Effector memory CD8-positive, alpha-beta T cell (primary cell): ENCODE measurements at places on chromosomes 6 and 20.

DNA sequence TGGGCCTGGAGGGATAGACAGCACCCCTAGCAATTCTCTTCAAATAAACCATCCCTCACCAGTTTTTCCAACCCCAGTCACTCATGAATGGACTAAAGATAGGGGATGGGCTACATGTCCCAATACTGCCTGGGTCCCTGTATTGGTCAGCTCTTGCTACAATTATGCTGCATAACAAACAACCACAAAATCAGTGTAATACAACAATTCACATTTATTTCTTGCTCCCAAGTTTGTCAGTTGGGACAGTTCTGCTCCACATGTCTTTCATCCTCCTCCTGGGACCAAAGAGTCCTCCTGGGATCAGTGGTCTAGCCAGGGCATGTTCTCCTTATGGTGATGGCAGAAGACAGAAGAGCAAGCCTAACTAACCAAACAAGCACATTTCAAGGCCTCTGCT lies 91.7 kb upstream of the MYL9 start:
- DNase-seq: no peak

GRCh38 chr6:40925341-40925740 lies 113.7 kb downstream of the UNC5CL start:
- no peak for DNase-seq

DNA sequence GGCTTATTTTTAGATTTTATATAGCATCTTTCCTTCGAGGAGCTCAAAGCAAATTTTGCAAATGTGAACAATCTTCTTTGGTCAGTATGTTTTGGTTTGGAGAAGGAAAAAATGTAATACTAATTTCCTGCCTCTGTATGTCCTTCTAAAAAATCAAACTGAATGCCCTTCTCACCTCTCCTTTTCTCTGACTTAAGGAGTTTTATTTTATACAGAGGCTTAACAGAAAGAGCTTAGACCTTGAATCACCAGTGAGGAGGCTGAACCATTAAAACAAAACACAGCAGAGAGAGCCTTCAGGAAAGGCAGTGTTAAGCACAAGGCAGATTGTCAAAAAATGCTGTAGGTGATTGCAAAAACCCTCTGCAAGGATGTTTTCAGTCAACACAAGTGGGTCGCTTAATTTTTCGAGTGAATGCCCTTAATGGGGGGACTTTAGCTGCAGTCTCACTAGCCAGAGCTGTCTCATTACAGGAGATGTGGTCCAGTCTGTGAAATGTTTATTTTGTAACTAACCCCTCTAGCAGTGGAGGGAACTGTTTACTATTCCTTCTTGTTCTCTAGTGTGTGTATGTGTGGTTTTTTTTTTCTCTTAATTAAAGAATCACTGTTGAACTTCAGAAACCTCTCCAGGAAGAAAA lies 481.3 kb upstream of the CITED2 start:
- no peak for DNase-seq

GRCh38 chr6:24283043-24283985 lies 74.5 kb downstream of the DCDC2 start:
- DNase-seq: peak; percentile 2

DNA sequence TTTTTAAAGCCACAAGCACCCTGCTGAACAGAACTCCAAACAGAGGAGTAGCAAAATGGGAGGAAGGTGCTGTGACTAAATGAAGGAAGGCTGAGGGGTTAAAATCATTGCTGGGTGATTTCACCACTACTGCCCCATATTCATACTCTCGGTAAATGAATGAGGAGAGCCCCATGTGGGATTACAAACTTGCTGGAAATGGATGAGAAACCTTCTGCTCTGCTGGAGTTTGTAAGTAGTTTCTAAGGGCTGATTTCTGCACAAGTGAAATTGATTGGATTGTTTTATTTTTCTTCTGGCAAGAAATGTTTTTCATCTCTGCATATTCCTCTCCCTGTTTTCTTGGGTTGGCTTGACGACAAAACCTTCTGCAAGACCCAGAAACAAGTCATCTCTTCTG lies 533.5 kb upstream of the MMS22L start:
- DNase-seq: no peak

GRCh38 chr20:63152322-63153253 lies 63.3 kb downstream of the YTHDF1 start:
- DNase-seq: no peak

- no peak for DNase-seq
Observed at GRCh38 chr6:10215326-10216110, 199.4 kb downstream of the TFAP2A start.

GRCh38 chr20:32512047-32512385 lies 73.1 kb downstream of the NOL4L start:
- no peak for DNase-seq

- no peak for DNase-seq
Observed at GRCh38 chr20:37395921-37396415, 50.0 kb downstream of the SRC start.

DNA sequence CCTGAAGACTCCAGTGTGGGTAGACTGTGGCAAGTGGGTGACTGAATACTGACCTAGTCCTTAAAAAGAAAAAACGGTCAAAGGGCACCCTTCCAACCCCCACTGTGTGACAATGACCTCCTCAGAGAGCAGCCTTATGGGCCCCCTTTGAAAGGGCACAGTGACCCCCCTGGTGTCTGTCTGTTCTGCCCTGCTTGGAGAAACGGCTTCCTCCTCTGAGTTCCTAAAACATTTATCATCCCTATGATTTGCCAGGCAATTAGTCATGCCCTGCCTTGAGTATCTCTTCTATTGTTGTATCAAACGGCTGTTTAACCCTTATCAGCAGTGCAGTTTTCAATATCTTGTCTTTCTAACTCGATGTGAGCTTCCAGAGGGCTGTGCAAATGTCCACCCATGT lies 21.0 kb upstream of the STX16 start:
- no peak for DNase-seq

DNA sequence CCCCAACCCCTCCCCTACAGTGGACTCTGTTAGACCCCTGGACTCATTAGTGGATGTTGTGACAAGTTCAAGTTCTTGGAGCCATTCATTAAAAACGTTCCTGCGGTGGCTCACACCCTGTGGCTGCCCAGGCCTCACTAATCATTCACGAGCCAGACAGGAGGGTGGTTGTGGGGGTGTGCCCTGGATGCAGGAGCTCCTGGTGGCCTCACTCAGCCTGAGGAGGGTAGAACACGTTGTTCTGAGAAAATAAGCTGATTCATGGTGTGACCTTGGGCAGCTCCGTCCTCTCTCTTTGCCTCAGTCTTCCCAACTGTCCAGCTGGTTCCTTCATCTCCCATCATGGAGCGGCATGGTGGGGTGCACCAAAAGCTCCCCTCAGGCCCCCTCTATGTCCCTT lies 16.7 kb downstream of the SLC13A3 start:
- no peak for DNase-seq

- no peak for DNase-seq
Observed at GRCh38 chr6:51265426-51265825, 446.8 kb downstream of the TFAP2B start.

DNA sequence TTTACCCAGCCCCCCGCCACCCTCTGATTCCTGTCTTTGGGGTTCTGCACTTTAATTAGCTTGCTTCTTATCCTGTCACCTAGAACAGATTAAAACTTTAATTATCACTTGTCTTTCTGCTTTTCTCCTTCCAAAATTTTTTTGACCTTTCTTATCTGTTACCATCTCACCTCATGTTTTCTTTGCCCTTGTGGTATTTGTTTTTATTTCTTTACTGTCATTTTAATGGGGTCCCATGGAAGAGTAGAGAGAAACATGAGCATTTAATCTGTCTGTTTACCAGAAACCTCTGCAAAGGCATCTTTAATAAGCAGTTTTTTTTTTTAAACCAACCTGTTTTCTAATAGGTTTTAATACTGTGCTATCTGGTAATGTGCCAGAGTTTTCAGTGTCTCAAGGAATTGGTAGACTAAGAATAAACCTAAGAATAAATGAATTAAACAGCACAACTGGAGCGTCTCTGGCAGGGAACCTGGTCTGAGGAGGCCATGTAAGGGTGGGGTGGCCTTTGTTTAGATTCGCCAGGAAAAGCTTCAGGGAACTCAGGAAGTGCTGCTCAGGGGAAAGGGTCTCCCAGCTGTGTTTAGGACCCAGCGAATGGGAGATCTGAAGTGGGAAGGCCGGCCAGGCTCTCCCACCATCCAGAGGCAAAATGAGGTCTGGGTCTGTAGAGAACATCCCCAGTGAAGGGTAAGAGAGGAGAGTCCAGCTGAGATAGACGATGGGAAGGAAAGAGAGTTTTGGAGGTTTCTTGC lies 69.8 kb downstream of the ARID1B start:
- no peak for DNase-seq

- DNase-seq: no peak
Observed at GRCh38 chr6:15948930-15949900, 179.7 kb upstream of the MYLIP start.

DNA sequence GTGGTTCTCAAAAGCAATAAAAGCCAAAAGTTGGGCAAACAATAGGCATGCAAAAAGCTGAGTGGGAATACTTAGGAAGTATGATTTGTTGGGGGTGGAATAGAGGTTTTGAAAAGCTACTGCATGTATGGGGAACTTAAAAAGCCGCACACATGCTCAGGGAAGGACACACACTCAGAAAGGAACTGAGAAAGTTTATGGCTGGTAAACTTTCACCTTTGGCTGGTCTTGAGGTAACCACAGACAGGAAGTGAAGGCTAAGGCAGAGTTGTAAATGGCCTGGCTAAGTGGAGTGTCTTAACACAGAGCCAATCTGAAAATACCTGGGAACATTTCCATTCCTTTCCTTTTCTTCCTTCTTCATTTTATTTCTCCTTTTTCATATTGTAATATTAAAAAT lies 134.5 kb upstream of the EXOC2 start:
- DNase-seq: no peak

DNA sequence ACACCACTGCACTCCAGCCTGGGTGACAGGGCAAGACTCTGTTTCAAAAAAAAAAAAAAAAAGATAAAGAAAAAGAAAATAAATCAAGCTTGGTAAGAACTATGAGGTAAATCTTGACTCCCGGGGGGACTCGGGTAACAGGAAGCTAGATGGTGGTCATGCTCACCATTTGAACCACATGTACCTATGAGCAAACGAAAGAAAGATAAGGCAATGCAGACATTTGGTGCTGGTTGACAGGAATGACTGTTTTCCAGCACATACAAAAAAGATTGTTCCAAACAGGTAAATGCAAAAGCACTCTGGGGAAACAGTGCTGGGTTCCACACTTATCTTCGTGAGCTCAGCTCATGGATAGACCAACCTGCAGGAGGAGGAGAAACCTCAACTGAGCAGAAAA lies 22.8 kb upstream of the PTPN1 start:
- no peak for DNase-seq

DNA sequence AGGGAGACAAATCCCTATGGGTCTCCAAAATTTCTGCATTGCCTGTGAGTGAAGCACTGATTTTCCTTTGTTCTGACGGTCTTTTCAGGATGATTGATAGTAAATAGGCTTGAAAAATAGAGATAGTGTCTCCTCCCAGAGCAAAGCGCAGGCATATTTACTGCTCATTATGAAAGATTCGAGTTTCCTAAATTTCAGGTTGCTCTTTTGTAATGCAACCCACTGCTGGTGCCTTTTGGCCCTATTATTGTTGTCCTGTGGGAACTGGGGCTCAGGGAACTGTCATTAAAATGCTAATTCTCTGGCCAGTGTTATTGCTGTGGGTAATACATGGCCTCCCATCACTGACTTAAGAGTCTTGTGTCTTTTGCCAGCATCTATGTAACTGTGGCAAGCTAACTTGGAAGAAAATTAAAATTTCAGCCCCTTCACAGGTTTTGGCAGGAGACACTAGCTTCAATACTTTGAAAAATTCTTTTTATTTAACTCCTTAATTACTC lies 754.1 kb upstream of the MAP3K7 start:
- no peak for DNase-seq

- DNase-seq: no peak
Observed at GRCh38 chr6:25713824-25714223, 40.7 kb upstream of the SLC17A4 start.

GRCh38 chr6:41705996-41706835 lies 29.2 kb downstream of the TFEB start:
- peak; percentile 69 for DNase-seq

DNA sequence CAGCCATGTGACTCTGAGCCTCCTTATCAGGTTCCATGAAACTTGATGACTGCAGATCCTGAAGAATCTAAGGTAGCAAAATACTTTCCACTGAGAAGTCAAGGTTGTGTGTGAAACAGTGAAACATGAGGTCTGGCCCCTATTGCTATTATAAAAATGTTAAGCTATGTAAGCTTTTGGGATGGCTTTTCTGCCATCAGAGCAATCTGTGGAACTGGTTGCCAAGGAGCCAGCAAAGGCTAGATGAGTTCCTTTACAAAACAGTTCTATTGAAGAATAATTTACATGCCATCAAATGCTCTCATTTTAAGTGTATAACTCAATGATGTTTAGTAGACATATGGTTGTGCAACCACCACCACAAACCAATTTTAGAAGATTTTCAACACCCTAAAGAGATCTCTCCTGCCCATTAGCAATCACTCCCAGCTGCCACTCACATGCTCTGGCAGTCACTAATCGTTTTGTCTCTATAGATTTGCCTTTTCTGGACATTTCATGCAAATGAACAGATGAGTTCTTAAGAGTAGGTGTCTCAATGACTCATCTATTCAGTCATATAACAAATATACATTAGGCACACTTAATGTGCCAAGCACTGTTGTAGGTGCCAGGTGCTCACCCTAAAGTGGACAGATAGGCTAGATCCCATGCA lies 19.9 kb upstream of the MEP1A start:
- no peak for DNase-seq

DNA sequence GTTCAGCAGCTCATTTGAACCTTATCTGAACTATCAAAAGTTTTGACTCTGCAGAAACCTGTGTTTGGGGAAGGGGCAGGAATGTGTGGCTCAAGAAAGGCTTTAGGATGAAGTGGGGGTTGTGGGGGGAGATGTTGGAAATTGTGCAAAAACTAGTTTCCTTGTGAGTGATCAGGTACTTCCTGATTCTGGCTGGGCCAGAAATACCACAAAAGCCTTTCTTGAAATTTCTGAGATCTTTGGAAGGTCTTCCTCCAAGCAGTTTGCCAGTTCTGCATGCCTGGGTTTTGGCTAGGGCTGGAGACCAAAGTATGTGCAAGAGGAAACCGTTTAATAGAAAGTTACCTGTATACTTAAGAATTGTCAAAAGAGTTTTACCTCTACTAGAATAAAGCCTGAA lies 116.6 kb downstream of the BMP2 start:
- DNase-seq: no peak

DNA sequence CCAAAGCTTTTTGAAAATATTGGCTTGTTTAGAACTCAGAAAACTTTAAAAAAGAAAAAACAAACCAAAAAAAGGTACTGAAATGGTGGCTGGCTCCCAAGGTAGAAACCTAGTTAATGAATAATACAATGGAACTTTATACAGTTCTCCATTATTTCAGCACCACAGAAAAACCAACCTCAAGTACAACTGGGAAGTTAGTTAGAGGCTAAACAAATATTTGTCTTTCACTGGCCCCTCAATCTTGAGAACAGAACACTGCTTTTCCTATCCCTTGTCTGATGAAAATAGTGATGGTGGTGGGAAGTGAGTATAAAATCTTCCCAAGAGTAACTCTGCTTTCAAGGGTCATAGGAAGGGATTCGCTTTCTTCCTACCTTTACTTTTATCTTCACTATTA lies 126.5 kb downstream of the REV3L start:
- DNase-seq: no peak

GRCh38 chr6:10995114-10995707 lies 48.9 kb downstream of the ELOVL2 start:
- no peak for DNase-seq
